NCI-H187 treated with DMSO at 0.1 percent for 48 hours (cell line): ENCODE measurements at places on chromosomes 3 and 15.

GRCh38 chr3:158272081-158272480 lies 162.2 kb downstream of the RSRC1 start:
- no peak for DNase-seq

DNA sequence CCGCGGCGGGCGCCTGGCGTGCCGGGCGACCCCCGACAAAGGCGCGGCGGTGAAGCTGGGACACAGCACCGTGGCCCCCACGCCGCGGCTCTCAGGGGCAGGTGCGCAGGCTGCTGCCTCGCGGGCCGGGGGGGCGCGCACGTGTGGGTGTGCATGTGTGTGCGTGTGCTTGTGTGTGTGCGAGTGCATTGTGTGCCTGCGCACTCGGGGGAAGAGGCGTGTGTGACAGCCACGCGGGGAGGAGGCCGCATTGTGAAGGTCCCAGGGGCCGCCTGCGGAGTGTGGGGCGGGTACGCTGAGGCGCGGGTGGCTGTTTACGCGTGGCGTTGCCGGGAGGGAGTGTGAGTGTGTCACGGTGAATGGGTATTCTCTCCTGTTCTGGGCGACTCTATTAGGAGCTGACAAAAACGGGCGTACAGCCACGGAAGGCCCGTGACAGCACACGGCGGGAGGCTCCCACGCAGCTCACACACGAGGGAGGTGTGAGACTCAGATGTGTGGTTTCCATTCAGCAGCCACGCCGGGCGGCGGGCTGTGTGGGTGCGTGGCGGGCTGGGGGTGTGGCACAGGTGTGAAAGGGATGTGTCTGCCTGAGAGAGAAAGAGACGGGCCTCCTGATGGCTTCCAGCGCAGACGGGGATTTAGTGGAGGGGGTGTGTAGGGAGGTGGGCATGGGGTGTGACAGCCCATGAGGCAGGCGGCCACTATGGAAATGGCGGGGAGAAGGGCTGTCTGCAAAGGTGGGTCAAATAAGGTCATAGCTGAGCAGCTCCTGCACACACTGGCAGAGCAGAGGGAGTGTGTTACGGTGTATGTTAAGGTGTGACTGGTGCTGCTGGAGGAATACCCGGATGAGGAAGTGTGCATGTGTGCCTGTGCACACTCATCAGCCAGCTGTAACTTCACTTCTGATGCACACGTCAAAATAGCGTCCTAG lies 750 bp downstream of the PODXL2 start:
- DNase-seq: no peak

DNA sequence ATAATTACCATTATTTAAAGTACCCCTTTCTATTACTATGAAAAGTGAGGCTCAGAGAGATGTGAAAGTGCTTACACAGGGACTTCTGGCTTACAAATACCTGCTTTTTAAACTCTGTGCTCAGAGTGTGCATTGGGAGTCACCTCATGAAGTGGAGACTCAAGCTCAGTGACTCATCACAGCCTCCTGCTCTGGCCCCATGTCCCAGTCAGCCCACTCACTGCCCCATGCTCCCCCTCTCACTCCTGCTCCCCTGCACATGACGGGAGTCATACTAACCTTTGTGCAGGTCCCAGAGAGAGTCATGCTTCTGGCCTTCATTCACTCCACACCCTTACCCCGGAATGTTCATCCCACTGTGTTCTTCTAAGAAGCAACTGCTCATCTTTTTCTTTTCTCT lies 20.2 kb downstream of the CCR1 start:
- no peak for DNase-seq

- DNase-seq: no peak
These were observed 11.5 kb downstream of the TATDN2 start for GRCh38 chr3:10259798-10260197.

DNA sequence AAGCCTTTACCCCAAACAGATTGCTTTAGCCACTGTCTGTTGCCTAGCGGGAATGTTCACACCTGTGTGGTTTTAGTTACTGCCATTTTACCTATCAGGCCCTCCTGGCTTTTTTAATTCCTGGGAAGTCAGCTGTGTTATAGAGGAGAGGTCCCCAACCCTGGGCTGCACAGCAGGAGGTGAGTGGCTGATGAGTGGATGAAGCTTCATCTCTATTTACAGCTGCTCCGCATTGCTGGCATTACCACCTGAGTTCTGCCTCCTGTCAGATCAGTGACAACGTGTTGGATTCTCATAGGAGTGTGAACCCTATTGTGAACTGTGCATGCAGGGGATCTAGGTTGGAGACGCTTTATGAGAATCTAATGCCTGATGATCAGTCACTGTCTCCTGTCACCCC lies 127.0 kb downstream of the MBNL1 start:
- DNase-seq: no peak

GRCh38 chr3:15361494-15362214 lies 29.3 kb upstream of the SH3BP5 start:
- no peak for DNase-seq

- no peak for DNase-seq
These were observed 80.0 kb upstream of the SKOR1 start for GRCh38 chr15:67745073-67746006.

GRCh38 chr3:195401943-195402342 lies 40.9 kb downstream of the ACAP2 start:
- no peak for DNase-seq

GRCh38 chr3:125054449-125055329 lies 1.1 kb downstream of the HEG1 start:
- no peak for DNase-seq

DNA sequence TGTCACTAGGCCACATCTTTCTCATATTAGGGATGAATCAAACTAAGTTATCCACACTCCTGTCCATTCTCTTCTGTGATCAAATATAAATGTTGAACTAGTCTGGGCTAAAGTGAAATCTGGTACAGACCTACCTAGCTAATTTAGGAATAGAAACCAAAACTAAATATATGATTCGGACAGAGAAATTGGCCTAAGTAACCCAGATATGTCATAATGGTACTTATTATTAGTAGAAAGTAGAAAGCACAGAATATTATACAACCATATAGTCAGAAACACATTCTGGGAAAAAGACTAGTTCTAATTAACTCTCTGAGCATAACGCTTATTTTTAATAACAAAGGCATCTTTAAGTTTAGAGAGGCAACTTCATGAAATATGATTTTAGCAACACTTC lies 389.0 kb downstream of the LSAMP start:
- DNase-seq: no peak

- DNase-seq: no peak
These were observed 163.9 kb downstream of the SMAD6 start for GRCh38 chr15:66865622-66866611.

- DNase-seq: no peak
These were observed 44.2 kb downstream of the ZNF589 start for GRCh38 chr3:48285132-48285531.

- DNase-seq: no peak
These were observed 349 bp downstream of the PLXNA1 start for GRCh38 chr3:126983276-126983652.

DNA sequence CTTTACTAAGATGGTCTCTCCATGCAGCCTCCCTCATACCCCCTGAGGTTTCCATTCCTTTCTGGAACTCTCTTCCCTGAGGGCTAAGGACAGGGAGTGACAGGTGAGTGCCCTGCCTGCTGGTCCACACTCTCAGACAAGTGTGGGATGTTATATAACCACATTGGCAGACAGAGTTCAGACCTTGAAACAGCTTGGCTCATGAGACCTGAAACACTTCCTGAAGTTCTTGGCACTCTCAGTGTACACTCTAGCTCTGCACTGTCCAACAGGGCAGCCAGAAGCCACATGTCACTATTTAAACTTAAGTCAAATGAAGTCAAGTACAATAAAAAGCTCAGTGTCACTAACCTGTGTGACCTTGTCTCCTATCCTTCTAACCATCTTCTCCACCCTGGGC lies 188.5 kb downstream of the ZNF621 start:
- DNase-seq: no peak

DNA sequence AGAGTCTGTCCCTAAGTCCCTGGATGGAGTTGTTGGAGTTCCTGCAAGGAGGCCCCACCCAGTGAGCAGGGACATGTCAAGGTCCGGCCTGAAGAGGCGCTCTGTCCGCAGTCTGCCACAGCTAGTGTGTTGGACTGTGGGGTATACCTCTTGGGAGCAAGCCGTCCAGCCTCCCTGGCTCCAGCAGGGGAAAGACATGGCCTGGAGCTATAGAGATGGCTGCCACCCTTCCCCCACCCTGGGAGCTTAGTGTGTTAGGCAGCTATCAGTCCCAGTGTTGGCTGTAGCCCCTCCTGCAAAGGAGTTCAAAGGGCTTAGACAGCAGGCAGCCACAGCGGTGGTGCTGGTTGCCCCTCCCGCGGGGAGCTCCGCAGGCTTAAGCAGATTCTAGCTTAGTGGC lies 20.3 kb downstream of the IMPG2 start:
- no peak for DNase-seq

- DNase-seq: no peak
These were observed 730.7 kb downstream of the SQOR start for GRCh38 chr15:46365572-46365971.

- DNase-seq: no peak
These were observed 126.0 kb upstream of the ANKRD28 start for GRCh38 chr3:15923640-15924405.
